ENCODE measurements at places on chromosomes 16 and 17.

GRCh38 chr16:69566981-69567680, 1.4 kb downstream of the NFAT5 start:
- no peaks in the 10 kb centered on the region for H3K27me3 ChIP-seq
- H3K4me3 ChIP-seq: peak overlapping the region; percentile 100
- peaks cover 34% of the 10 kb centered on the region for H3K36me3 ChIP-seq
- DNase-seq: no peak
- peak overlapping the region; percentile 97 for H3K27ac ChIP-seq

- no peaks in the 10 kb centered on the region for H3K36me3 ChIP-seq
- H3K4me1 ChIP-seq: no peaks in the 10 kb centered on the region
- DNase-seq: no peak
- H3K27me3 ChIP-seq: no peaks in the 10 kb centered on the region
- no peak overlapping the region for H3K27ac ChIP-seq
Observed at GRCh38 chr17:52035336-52035915, 123.1 kb downstream of the CA10 start.

GRCh38 chr16:57996406-57997175, 3.9 kb downstream of the ZNF319 start:
- H3K4me1 ChIP-seq: peaks cover 27% of the 10 kb centered on the region
- H3K27me3 ChIP-seq: no peaks in the 10 kb centered on the region
- H3K36me3 ChIP-seq: peaks cover 25% of the 10 kb centered on the region
- no peak overlapping the region for H3K4me3 ChIP-seq
- no peak for DNase-seq

DNA sequence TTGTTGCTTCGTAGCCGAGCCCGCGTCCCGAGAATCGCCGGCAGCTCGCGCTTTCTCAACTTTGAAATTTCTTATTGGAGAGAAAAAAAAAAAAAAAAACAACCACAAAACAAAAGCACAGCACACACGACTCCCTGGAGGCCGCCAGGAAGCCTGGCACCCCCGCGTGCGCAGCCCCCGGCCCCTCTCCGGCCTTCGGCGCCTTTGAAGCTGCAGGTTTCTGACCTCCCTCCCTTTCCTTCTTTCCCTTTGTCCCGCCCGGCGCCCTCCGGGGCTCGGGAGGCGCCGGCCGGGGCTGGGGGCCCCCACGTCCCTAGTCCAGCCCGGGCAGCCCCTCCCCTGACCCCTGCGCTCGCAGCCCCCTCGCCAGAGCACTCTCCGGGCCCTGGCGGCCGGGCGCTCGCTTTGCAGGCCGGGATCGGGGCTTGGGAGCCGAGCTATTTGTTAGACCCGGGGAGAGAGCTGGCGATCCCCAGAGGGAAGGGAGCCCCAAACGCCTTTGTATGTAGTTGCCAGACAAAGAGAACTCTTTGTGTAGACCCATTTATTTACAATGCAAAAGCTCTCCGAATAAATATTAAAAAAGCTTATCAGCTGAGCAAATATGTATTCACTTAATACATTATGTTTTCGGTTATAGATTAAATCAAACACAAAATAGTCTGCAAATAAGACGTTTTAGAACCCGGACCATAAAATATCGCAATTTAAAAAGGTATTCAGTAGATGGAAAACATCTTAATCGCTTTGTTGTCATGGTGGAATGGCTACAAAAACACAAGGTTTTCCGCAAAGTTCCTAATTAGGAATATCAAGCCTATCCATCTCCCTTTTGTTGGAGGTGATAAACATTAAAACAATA, 2.3 kb downstream of the BAHCC1 start:
- H3K36me3 ChIP-seq: peaks cover 4% of the 10 kb centered on the region
- peaks cover 51% of the 10 kb centered on the region for H3K27me3 ChIP-seq
- peak overlapping the region; percentile 33 for H3K27ac ChIP-seq
- peak overlapping the region; percentile 17 for H3K4me3 ChIP-seq
- peaks cover 13% of the 10 kb centered on the region for H3K4me1 ChIP-seq
- DNase-seq: no peak

GRCh38 chr17:18985475-18985874, 19.1 kb downstream of the FAM83G start:
- peaks cover 4% of the 10 kb centered on the region for H3K36me3 ChIP-seq
- H3K27ac ChIP-seq: no peak overlapping the region
- no peak overlapping the region for H3K4me3 ChIP-seq
- no peak for DNase-seq
- no peaks in the 10 kb centered on the region for H3K27me3 ChIP-seq

Measured in activated T-helper 2 cell treated with anti-CD3 and anti-CD28 coated beads, Interferon-gamma antibody, Interleukin-2, Interleukin-4, amounts not matched to agents 10 μg/mL and 5 μg/mL and 100 μg/mL, durations not matched to agents 14 hours and 24 hours and 36 hours (primary cell).